Vagina (tissue), 2 donors: ENCODE measurements at places on chromosomes 3 and 15. TPM values are rescaled to one million over a fixed set of nuclear protein-coding genes. Genes with fewer than 3 reads are reported as not detected.

Gene ALDH1L1
- total RNA-seq = 19.2 TPM

Gene ARIH1
- total RNA-seq = 54.8 TPM

DNA sequence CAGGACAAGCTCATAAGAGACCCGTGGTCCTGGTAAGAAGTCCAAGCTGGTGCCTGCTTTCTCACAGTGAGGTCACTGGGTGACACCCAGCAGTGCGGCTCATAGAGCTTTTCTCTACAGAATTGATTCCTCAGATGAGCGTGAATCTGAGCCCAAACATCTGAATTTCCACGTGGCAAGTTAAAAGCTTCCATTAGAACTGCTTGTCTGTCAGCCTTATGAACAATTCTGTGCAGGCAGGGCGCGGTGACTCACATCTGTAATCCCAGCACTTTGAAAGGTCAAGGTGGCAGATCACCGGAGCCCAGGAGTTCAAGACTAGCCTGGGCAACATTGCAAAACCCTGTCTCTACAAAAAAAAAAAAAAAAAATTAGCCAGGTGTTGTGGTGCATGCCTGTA is 113.1 kb upstream of the ABHD17C start:
- no peak for DNase-seq

DNA sequence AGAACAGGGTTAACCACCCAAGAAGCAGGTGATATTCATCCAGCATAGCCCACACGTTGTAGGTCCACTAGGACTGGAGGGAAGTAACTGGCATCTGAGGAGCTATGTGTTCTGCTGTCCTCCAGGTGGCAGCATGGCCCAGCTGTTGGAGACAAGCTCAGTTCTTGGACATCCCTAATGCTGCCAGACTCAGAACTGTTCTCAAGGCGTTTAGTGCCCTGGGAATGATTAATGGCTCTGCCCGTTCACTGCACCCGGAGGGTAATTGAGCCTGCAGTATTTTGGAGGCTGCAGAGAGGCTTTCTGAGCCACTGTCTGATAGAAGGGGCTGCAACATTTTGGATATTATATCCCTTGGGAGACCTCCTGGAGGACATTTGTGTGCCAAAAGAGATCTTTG is 521.3 kb upstream of the SEMA6D start:
- DNase-seq = no peak

DNA sequence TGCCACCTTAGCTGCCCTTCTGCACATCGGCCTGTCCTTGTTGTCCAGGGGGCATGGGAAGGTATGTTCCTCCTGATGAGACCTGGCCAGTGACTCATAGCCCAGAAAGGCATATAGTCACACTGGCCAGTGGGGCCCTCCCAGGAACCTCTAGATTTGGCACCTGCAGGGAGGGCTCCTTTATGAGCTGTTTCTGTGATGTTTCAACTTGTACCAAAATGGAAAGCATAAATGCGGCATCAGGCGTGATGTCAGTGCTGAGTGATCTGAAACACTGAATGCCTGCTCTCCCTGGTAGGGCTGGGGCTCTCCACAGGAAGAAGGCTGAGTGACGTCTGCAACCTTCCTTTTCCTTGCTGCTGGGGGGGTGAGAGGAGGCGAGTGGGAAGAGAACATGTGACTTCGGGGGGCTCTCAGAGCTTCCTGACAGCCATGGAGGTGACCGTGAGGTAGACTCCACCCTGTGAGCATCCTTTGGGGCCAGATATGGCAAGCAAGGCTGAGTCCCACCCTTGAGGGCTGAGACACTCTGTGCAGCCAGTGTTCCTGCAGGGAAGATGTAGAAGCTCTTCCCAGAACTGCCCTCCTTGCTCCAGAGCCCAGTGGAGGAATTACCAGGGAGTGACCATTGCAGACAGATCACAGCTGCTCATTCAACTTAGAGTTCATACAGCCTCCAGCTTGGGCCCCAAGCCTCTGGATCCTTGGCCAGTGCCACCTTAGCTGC is 37.1 kb upstream of the APEH start:
- no peak for DNase-seq

GRCh38 chr3:143287403-143287802 is 167.8 kb downstream of the CHST2 start:
- no peak for DNase-seq
